T47D (cell line): ENCODE measurements at places on chromosomes 1 and 21.

GRCh38 chr1:29964718-29965533 lies 728.6 kb downstream of the PTPRU start:
- DNase-seq: no peak

- no peak for DNase-seq
Observed at GRCh38 chr1:16915627-16915973, 6.1 kb upstream of the CROCC start.

GRCh38 chr1:66642992-66643391 lies 109.0 kb downstream of the SGIP1 start:
- DNase-seq: no peak

DNA sequence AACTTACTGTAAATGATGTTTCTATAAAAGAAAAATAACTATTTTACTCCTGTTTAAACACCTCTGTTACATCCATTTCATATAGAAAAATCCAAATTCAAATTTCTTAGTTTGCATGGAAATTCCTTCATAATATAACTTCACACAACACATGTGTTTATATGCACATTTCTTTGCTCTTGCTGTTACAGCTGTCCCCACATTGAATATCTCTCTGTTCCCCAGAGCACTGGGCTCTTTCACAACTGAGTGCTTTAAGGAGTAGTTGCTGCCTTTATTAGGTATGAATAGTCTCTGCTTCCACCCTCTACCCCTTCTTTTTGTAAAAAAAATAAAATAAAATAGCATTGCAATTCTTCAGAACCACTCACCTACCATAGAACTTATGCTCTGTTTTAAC lies 287.0 kb downstream of the OLFM3 start:
- no peak for DNase-seq

GRCh38 chr1:232965124-232965911 lies 14.9 kb downstream of the NTPCR start:
- DNase-seq: no peak

DNA sequence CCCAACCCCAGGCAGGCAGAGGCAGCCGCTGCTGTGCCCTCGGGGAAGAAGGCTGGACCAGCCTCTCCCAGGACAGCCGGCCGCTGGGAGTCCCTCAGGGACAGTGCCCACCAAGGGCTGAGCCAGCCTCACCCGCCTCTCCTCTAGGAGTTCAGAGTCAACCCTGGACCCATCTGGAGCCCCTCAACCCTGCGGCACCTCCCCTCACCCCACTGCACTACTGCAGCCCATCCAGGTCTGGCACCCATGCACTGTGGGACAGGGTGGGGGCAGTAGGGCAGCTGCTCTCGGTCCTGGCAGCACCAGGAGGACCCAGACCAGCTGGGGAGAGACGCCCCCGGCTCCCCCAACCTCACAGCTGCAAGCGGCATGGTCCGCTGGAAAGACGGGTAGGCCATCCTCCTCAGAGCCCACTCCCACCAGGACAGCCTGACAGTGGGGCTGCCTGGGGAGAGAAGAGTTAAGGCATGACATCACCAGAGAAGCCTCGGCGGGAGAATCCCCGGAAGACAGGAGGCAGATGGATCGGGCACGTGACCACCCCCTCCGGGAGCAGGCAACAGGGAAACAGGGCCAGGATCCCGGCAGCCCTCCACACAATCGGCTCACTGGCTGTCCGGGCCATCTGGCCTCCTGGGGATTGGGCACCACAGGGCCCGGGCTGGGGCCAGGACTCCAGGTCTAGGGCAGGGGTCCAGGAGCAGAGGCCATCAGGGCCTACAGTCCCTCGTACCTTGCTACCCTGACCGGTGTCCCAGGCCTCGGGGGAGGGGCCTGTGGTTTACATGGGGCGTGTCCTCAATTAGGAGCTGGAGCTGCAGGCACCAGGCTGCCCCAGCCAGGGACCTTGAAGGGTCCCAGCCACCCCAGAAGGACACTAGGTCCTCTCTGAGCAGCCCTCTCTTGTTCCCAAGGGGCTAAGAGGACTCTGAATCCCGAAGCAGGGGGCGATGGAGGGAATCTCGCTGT lies 3.1 kb downstream of the ACAP3 start:
- no peak for DNase-seq

DNA sequence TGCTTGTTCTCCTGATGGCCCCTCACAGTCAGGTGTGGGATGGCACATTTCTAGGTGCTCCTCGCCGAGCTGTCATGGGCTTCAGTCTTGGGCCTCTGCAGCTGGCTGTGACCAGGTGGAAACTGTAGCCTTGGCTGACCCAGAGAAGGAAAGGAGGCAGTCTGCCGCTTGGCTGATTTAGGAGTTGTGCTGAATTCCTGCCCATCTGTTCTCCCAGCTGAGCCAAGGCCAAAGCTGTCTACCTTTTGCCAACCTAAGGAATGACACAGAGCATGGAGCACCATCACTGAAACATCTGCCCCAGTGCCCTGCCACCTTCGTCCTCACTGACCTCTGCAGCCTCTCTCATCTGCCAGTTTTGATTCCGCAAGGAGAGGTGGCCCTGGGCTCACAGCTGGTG lies 27.9 kb downstream of the UTP25 start:
- no peak for DNase-seq

- no peak for DNase-seq
Observed at GRCh38 chr1:237901299-237901934, 10.7 kb upstream of the ZP4 start.
